ENCODE measurements at places on chromosomes 7 and 10.

DNA sequence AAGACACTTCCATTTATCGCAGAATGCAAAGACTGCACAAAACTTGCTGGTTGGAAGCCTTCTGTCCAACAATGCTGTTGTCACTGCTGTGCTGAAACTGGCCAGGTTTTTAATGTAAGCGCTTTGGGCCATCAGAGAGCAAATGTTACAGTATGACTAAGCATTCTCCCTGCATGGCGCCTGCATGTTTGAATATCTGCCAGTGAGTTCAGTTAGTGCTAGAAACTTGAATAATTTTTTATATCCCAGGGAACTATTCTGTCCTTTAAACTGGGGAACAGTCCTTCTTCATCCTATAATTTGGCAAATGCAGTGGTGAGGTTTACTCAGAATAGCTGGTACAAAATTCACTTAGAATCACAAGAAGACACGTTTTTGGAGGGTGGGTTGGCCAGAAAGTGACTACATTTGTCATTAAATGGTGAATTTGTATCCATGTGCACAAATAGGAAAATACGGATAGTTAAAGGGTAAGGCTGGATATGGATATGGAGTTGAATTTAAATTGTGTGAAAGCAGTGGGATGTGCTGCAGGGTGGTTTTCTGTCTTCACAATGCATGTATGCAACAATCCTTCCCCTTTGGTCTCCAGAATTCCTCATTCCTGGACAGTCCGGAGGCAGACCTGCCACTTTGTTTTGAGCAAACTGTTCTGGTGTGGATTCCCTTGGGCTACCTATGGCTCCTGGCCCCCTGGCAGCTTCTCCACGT lies 1.7 kb downstream of the ABCC2 start:
- DNase-seq: no peak

- DNase-seq: no peak
These were observed 37.9 kb upstream of the PDGFA start for GRCh38 chr7:557558-557881.

DNA sequence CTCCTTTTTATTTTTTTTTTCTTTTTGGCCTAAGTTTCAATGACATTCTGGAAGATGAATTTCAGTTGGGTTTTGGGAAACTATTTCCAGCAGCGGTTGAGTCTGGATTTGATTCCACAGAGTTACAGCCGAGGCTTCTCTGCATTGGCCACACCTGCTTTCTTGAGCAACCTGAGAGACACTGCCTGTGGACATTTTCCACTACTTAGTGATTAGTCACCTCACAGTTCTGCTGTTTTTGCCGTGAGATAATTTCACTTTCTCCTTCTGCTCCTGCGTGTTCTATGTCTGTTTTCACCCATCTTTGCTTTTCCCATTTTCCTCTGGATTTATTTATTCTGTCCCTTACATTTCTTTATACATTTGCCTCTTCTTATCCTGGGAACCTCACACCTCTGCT lies 243.0 kb downstream of the BICC1 start:
- DNase-seq: no peak

GRCh38 chr10:121339114-121339513 lies 259.1 kb downstream of the FGFR2 start:
- no peak for DNase-seq

DNA sequence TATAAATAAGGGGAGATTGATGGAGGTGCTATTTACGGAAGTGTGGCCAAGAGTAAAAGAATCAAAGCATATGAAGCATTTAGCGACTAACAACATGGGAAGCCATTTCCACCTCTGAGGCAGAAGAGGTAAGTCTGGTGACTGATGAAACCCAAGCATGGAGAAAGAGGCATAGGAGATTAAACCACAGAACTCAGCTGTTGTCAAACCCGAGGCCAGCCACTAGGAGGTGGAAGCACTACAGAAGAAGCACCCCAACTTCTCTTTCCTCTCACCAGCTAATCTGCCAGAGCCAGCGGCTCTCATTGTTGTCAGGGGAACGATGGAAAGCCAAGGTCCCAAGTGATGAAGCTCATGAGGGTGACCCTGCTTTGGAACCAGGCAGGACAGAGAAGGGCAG lies 19.6 kb upstream of the CNTNAP2 start:
- no peak for DNase-seq

Measured in stimulated activated CD8-positive, alpha-beta memory T cell treated with anti-CD3 and anti-CD28 coated beads, Interleukin-7, amount 100 ng/mL, for 1 hour (primary cell).